OCI-LY7 (cell line): ENCODE measurements at places on chromosomes 7 and 10. TPM values are rescaled to one million over a fixed set of nuclear protein-coding genes. Genes with fewer than 3 reads are reported as not detected.

Gene NANOS1
- total RNA-seq = 7.5 and 8.5 TPM in 2 replicates

- DNase-seq = no peak
These were observed 89.7 kb upstream of the PRKAR2B start for GRCh38 chr7:106954840-106955239.

DNA sequence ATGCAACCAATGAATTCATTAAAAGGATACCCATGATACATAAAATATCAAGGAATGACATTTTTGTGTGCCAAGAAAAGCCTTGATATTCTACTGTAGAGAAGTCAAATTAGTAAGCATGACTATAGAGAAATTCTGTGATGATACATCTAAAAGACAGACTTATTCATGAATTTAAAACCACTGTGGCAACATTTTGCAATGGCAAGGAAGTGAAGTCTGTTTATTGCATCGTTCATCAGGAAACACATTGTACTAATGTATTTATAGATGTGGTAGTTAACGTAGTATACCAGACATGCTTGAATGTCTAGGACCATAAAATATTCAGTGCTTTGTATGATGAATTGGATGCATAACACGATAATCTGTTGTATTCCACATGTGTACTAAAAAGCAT is 9.3 kb upstream of the CLEC5A start:
- no peak for DNase-seq

DNA sequence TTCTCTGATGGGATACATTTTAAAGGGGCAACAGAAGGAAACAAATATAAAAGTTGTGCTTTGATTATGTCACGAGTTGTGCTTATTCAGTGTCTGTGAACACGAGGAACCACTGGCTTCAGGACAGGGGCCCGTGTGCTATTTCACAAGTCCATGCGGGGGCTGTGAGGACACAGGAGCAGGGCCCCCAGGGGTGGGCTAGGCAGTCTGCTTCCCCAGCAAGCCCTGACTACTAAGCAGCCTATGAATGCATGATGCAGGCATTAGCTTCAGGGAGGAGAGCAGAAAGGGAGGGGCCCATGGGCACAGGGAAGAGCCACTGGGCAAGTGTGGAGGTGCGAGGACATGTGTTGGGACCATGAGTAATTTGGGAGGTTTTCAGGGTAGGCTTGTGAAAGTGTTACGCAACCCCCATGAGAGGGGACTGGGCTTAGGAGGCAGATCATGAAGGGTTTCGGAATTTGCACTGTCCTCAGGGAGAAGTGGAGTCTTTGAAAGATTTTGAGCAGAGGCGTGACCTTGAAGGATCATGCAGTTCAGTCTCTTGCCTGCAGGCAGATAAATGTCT is 424.9 kb downstream of the CALN1 start:
- DNase-seq = no peak

Gene GBX1
- not detected in 2 replicates for total RNA-seq

GRCh38 chr10:107423903-107424302 is 259.4 kb upstream of the SORCS1 start:
- no peak for DNase-seq

Gene NKX2-3
- total RNA-seq = not detected in 2 replicates

GRCh38 chr7:130650611-130651120 is 17.9 kb downstream of the COPG2 start:
- no peak for DNase-seq

GRCh38 chr7:144826208-144826607 is 9.6 kb downstream of the TPK1 start:
- no peak for DNase-seq

GRCh38 chr10:112650588-112651030 is 203.6 kb downstream of the VTI1A start:
- DNase-seq = no peak

Gene ACBD7
- 15.0 and 19.4 TPM in 2 replicates for total RNA-seq

Gene WDFY4
- total RNA-seq = 80.0 and 85.6 TPM in 2 replicates

DNA sequence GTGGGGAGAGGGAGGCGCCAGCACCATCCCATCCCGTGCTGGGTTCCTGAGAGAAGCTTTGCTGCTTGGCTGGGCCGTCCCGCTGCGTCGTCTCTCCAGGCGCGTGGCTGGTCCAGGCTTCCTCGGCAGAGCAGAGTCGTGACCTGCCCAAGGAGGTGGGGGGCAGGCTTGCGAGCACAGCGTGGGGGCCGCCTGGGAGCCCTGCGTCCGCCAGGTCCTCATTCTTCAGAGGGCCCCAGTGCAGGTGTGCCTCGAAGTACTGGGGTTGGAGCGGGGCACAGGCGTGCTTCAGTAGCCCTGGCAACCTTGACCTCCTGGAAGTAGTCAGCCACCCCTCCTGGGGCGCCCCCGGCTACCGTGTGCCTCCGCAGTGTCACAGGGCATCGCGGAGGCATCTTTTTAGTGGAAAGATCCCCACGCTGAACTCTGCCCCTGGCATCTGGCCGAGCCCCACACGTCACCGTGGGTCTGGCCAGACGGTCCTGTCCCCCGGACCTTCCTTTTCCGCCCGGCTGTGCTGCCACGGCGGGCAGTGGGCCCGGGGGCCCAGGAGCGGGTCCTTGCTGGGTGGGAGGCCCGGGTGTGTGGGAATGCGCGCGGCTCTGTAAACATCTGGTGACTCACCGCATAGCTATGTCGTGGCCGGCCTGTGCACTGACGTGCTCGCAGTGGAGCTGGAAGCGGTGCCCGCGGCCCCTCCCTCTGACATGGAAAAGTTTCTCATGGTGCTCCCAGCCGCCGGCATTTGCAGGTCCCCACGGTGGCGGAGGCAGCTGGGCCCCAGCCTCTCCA is 6.4 kb downstream of the MAFK start:
- no peak for DNase-seq

Gene PPP1R9A
- not detected in 2 replicates for total RNA-seq

- no peak for DNase-seq
These were observed 338.8 kb downstream of the DNAJB9 start for GRCh38 chr7:108908456-108908855.

Gene CXCL12
- total RNA-seq = not detected in 2 replicates

DNA sequence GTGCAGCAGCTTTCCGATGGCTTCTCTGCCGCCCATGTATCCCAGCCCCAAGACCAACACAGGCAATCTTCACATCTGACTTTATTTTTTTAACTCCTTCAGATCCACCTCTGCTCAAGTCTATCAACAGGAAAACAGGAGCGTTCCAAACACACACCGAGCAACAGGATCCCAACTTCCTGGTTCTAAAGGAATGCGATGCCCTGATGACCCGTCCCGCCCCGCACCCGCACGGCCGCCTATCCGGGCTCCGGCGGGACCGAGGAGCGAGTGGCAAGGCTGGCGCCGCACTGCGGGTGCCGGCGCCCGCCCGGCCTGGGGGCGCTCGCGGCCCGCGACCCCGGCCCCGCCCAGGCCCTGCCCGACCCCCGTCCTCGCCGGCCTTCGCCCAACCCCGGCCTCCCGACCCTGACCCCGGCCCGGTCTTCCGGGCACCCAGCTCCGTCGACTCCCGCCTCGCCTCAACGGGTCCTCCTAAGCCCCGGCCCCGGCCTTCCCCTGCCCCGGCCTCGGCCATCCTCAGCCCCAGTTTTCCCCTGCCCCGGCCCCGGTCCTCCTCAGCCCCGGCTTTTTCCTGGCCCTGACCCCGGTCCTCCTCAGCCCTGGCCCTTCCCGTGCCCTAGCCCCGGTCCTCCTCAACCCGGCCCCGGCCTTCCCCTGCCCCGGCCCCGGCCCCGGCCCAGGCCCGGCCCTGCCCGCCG is 730 bp downstream of the LARP4B start:
- DNase-seq = peak; percentile 52

Gene ATRNL1
- total RNA-seq = not detected in 2 replicates
